ENCODE measurements at places on chromosomes 7 and 10. TPM values are rescaled to one million over a fixed set of nuclear protein-coding genes. Genes with fewer than 3 reads are reported as not detected.

The PLEKHS1 gene
- total RNA-seq: not detected

The SCIN gene
- total RNA-seq: not detected

The CTTNBP2 gene
- not detected for total RNA-seq

The CALML5 gene
- not detected for total RNA-seq

The HOXA3 gene
- total RNA-seq: not detected

The GPR15LG gene
- total RNA-seq: not detected
